OCI-LY7 (cell line): ENCODE measurements at places on chromosomes 13 and 19.
A peak's percentile ranks its signal among the peaks of the same experiment; 100 is the strongest.

DNA sequence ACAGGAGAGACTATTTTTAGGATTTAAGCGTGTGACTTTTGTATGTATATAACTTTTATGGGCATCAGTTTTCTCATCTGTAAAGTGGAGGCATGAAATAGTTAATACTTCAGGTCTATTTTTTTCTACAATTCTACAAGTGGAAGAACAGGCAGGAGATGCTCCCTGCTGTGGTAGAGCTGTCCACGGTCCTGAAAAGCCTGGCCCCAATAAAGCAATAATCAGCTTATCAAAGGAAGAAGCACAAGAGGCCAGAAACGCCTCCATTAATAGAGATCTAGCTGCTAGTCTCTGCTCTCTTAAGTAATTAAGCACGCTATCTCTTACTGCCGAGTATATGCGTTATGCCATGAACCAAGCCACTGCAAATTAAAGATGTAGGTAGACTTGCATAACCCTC lies 28.0 kb upstream of the WASF3 start:
- DNase-seq, result peak; percentile 24

- DNase-seq, result no peak
These were observed 283.1 kb downstream of the TDRD3 start for GRCh38 chr13:60679928-60680694.

- DNase-seq, result no peak
These were observed 9.1 kb upstream of the OLFM2 start for GRCh38 chr19:9945319-9945966.

- DNase-seq, result no peak
These were observed 34.3 kb upstream of the VSTM2B start for GRCh38 chr19:29491491-29491890.

GRCh38 chr19:3020321-3020960 lies 8.6 kb downstream of the TLE2 start:
- DNase-seq, result no peak

DNA sequence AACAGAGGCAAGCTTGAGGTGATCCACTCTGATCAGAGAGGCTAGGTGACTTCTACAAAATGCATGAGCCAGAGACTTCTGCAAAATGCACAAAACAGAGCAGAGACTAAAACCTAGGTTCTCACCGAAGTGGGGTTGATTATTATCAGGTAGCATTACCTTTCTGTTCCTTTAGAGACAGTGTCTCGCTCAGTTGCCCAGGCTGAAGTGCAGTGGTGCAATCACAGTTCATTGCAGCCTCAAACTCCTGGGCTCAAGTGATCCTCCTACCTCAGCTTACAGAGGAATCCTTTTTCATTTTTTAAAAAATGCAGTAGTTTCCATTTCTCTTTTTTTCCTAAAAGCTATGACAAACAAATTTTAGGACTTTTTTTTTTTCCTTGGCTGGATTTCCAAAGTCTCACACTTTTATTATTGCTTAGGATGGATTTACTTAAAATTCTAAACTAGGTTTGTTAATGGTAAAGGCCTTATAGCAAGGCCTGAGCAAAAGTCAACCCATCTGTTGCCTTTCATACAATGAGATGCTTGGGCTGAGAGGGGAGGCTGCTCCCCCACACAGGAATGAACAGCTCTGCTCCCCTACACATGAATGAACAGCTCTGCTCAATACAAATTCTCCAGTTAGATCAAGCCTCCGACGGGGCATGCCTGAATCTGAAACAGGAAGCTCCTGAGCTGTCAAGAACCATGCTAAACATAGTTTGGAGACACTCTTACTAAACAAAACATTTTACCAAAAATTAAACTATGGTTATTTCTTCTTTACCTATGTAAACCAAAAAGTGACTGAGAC lies 18.8 kb upstream of the TNFRSF19 start:
- DNase-seq, result no peak

DNA sequence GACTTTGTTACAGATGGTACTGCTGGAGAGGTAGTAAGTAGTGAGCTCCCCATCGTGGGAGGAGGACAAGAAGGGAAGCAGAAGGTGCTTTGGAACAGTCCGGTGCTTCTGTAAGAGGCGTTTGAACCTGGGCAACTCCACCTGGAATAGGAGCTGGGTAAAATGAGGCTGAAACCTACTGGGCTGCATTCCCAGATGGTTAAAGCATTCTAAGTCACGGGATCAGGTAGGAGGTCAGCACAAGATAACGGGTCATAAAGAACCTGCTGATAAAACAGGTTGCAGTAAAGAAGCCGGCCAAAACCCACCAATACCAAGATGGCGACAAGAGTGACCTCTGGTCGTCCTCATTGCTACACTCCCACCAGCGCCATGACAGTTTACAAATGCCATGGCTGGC lies 5.1 kb downstream of the ANKLE1 start:
- no peak for DNase-seq

- no peak for DNase-seq
These were observed 13.0 kb upstream of the MYH14 start for GRCh38 chr19:50190439-50190891.

- DNase-seq, result no peak
These were observed 19.9 kb downstream of the CEACAM21 start for GRCh38 chr19:41595890-41596280.

GRCh38 chr13:108681986-108682575 lies 52.7 kb downstream of the MYO16 start:
- DNase-seq, result no peak

- DNase-seq, result no peak
These were observed 172.7 kb upstream of the MAB21L1 start for GRCh38 chr13:35649162-35649561.

DNA sequence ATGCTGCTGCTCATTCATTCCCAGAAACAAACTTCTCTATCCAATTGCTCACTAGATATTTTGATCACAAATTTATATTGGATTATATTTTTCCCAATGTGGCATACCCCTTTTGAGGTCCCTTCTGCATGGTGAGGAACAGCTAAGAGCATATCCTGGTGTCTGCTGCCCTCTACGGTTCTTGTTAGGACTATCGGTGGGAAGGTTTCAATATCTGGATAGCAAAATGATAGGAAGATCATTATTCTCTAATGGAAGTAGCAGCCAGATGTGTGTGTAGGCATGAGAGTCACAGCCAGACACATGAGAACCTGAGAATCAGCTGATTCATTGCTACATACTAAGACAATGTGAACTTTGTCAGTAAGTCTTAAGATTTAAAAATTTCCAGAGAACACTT lies 1422.4 kb upstream of the MIR17HG start:
- no peak for DNase-seq

GRCh38 chr13:40484101-40484800 lies 182.2 kb downstream of the FOXO1 start:
- peak; percentile 45 for DNase-seq

- DNase-seq, result no peak
These were observed 88.8 kb upstream of the MCF2L start for GRCh38 chr13:112880221-112880641.

- DNase-seq, result no peak
These were observed 10.8 kb upstream of the HOMER3 start for GRCh38 chr19:18951721-18952281.

DNA sequence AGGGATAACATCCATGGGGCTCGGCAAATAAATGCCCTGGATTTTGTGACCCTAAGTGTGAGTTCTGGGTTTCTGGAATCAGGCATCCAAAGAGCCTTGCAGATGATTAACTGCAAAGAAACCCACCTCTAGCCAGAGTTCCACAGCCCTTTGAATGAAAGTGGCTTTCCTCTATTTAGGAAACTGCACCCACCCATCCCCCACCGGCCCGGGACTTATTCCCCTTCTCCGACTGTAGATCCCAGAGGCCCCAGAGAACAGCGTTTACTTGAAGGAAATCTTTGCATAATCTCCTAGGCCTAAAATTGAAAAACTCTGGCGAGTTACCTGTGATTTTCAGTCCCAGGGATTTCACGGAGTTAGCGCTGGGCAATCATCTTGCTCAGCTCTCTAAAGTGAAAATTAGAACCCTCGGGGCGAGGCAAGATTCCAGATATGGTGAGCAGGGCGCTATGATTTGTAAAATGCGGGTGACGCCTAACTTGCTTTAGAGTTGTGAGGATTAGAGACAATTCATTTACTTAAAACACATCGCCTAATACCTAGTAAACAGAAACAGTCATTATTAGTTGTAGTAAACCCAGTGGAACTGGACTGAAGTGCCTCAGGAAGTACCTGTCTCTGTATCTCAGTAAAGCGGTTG lies 9.4 kb downstream of the URAD start:
- no peak for DNase-seq

DNA sequence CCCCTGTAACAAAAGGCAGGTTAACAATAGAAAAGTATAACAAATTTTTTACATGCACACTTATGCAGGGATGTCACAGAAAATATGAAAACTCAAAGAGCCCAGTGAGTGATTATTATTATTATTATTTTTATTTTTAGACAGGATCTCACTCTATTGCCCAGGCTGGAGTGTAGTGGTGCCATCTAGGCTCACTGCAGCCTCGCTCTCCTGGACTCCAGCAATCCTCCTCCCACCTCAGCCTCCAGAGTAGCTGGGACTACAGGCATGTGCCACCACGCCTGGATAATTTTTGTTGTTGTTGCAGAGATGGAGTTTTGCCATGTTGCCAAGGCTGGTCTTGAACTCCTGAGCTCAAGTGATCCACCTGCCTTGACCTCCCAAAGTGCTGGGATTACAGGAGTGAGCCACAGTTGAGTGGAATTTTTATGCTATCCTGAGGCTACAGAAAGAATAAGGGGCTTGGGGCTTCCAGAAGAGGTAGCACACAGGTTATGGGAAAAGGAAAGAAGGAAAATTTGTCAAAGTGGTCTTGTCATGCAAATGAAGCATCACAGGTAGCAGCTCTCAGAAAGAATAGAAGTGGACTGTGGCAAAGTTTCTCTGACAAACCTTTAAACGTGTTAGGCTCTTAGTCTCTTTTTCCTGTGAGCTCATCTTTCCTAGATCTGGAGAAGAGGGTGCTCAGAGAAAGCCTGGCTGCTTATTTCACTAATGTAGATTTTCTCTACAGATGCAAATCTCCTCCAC lies 87.7 kb upstream of the LSM14A start:
- no peak for DNase-seq

- no peak for DNase-seq
These were observed 17.0 kb downstream of the PAK4 start for GRCh38 chr19:39142630-39143029.

- DNase-seq, result no peak
These were observed 578.8 kb downstream of the DCT start for GRCh38 chr13:93900731-93901130.

DNA sequence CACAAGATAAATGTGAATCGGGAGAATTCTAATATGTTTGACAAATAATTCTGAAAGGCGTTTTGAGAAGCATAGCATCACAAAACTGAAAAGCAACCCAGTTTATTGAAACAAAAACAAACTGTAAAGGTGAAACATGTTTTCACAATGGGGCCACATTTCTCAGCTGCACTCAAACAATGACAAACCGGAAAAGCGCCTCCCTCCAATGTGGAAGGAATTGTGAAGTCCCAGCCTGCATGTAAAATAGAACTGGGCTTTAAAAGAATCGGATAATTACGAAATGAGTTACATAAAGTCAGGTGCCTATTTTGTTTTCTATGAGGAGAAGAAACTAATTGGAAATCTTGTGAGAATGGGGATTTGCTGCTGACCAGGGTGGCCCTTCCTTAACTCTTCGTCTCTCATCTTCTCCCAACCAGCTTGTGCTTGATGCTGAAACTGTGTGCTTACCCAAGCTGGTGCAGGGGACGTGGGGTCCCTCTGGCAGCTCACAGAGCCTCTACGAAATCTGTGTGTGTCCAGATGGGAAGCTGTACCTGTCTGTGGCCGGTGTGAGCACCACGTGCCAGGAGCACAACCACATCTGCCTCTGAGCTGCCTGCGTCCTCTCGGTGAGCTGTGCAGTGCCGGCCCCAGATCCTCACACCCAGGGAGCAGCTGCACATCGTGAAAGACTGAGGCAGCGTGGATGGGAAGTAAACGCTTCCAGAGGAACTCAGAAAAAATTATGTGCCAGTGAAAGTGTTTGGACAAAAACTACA lies 109.4 kb downstream of the SACS start:
- DNase-seq, result no peak

GRCh38 chr13:40706439-40706838 lies 40.0 kb upstream of the FOXO1 start:
- DNase-seq, result peak; percentile 60

DNA sequence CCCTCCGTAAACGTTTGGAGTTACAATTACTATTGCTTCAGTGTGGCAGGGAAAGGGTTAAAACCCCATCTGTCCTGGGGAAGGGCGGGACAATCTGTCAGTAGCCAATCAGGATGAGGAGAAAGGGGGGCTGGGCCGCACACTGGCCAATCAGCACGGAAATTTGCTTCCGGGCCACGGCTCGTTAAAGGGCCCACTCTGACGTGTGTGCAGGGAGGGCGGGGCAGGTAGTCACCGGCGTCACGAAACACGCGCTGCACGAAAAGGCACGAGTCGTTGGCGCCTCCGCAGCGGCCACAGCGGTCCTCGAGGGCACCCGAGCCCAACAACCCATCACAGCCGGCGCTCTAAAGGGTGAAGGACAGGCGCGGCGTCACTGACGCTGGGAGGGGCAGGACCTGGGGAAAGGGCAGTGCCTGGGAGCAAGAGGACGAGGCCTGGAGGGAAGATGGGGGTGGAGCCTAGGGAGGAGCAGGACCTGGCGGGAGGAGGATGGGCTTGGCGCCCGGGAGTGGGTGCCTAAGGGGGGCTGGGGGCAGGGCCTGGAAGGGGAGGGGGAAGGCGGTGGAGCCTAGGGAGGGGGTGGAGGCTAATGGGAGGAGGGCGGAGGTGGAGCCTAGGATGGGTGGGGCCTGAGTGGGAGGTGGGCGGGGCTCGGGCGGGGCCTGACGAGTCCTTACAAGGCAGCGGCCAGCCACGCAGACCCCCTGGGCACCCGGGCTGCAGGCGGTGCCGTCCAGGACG lies 4.9 kb downstream of the ADAMTSL5 start:
- peak; percentile 97 for DNase-seq

DNA sequence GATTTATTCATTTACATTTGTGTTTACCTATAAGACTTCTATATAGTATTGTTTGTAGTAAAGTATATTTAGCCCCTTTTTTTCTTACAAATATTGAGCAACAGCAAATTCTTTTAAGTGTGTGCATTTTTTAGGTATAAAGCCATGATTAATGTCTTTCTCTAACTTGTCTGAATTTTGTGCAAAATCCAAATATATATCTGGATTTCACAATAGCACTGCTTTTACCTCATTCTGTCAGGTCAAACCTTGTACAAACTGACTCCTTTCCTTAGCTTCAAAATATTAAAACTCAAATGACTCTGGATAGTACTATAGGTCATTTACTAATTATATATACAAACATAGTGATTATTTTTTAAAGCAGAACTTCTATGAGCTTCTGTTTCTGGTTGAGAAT lies 563.0 kb upstream of the SPRY2 start:
- no peak for DNase-seq
